ENCODE measurements at places on chromosomes 7 and 10. TPM values are rescaled to one million over a fixed set of nuclear protein-coding genes. Genes with fewer than 3 reads are reported as not detected.

DNA sequence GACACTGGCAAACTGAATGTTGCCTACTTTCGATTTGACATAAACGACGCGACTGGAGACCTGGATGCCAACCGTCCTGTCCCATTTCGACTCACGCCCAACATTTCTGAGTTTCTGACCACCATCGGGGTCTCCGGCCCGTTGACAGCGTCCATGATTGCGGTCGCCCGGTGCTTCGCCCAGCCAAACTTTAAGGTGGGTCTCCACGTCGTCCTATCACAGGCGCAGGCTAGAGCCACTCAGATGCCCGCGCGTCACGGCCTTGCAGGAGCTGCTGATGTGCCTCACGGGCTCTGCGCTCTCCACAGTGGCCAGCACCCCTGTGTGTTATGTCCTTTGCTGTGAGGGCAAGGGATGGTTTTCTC is 132.6 kb downstream of the SMURF1 start:
- peaks cover 61% of the 10 kb centered on the region for H3K36me3 ChIP-seq
- no peak for DNase-seq
- H3K4me1 ChIP-seq = no peaks in the 10 kb centered on the region

GRCh38 chr7:31419505-31420055 is 79.1 kb upstream of the NEUROD6 start:
- no peaks in the 10 kb centered on the region for H3K36me3 ChIP-seq
- H3K27ac ChIP-seq = no peak overlapping the region
- no peak overlapping the region for H3K4me3 ChIP-seq
- no peaks in the 10 kb centered on the region for H3K4me1 ChIP-seq

GRCh38 chr7:134448356-134449229 is 10.3 kb downstream of the AKR1B1 start:
- no peak overlapping the region for H3K4me3 ChIP-seq
- H3K36me3 ChIP-seq = peaks cover 47% of the 10 kb centered on the region
- DNase-seq = no peak
- H3K4me1 ChIP-seq = peaks cover 12% of the 10 kb centered on the region

DYNC1I1 gene
- total RNA-seq = not detected

DNA sequence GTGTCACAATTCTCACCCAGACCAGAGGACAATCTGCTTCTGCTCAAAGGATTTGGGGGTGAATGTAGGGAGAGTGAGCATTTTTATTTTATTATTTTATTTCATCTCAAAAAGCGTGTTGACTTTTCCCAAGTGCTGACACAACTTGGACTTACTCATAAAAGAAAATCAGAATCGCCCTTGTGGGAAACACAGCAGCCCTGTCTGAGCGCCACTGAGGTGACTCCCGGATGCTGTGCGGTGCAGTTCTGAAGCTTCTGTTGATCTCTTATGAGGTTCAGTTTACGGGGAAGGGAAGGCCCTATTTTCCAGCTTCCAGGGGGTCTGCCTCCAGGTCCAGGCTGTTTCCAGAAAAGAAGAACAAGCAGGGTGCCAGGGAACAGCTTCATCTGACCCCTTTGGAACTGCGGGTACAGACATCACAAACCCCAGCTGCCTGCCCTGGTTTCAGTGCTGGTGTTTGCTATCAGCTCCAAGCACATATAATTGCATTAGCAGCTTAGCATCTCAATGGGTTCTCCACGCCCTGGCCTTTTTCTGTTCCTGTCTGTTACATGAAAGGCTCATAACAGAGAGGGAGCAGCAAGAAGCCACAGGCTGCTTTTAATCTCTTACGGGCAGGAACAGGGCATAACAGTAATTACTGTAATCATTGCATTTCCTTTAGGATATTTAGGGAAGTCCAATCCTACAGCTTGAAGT is 52.4 kb downstream of the PARP12 start:
- DNase-seq = no peak

DNA sequence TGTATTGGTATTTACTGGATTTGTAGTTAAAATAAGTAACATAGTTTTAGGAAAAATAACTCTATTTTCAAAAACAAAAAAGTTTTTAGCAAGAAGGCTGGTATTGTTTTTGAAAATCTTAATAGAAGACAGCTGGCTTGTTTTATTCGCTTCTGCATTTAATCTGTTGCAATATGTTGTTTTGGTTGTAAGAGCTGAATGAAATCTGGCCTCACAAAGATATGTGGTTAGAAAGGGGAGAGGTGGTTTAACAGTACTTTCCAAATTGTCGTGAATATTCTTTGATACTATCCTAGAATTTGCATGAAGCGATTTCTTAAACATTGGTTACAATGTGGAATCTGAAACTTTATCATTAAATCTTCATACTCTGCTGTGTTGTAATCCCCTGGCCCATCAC is 355.9 kb upstream of the FZD8 start:
- H3K27ac ChIP-seq = no peak overlapping the region
- H3K27me3 ChIP-seq = no peaks in the 10 kb centered on the region
- no peaks in the 10 kb centered on the region for H3K4me1 ChIP-seq
- no peak for DNase-seq

DNA sequence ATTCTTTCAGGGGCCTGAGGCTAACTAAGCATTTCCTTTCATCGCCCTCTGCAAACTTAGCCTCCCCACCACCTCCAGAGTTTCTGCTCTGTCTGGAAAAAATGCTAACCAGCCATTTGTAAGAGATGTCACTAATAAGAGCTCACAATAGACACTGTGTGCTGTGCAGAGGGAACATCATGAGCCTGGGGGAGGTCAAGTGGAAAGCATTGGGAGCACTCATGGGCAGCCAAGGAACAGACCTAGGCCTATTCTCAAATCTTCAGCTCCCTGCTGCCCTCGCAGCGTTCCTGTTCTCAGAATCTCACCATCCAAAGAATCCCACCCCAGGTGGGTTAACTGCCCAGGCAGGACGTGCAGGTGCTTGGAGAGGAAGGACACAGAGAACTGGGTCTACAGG is 27.1 kb upstream of the GPAM start:
- H3K36me3 ChIP-seq = no peaks in the 10 kb centered on the region
- H3K27me3 ChIP-seq = no peaks in the 10 kb centered on the region

DNA sequence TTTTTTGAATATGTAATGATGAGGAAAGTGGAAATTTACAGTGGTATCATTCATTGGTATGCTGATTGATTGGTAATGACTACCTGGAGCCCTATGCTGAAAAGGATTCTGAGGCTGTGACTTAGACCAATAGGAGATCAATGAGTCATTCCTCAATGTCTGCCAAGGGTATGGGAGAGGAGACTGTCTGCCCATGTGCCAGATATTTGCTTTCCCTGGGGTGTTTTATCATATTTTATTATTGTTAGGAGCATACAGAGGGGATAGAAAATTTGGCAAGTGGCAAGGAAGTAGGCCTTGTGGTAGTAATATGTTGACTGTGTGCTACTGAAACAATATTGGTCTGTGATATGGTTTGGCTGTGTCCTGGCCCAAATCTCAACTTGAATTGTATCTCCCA is 54.8 kb downstream of the ASAH2B start:
- no peaks in the 10 kb centered on the region for H3K36me3 ChIP-seq
- DNase-seq = no peak
- H3K4me3 ChIP-seq = no peak overlapping the region
- no peaks in the 10 kb centered on the region for H3K4me1 ChIP-seq
